CD4-positive, alpha-beta T cell treated with Interleukin-12 subunit alpha and Interleukin-12 subunit beta, for 1 hour (primary cell): ENCODE measurements at places on chromosomes 2 and 18.
A peak's percentile ranks its signal among the peaks of the same experiment; 100 is the strongest.

GRCh38 chr2:129777146-129777545 is 202.3 kb upstream of the RAB6C start:
- DNase-seq = no peak

DNA sequence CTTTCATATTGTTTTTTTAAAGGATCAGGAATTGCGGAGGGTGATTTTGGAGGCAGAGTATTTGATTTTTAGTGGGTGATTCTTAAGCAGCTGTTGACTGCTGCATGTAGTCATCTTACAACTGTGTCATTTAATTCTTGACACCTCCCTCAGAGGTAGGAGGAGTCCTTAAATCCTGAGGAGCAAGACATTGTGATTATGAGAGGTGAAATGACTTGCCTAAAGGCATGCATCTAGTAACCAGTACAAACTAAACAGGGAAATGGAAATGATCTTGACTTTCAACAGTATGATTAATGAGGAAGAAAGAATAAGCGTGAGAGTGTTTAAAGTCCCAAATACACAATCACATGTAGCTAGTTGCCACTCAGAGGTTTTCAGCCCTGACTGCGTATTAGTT is 440.7 kb downstream of the THSD7B start:
- DNase-seq = no peak

- DNase-seq = no peak
Observed at GRCh38 chr2:36172824-36173223, 182.8 kb upstream of the CRIM1 start.

- DNase-seq = no peak
Observed at GRCh38 chr18:71431689-71432088, 1112.5 kb downstream of the CBLN2 start.

GRCh38 chr2:39851651-39852110 is 72.6 kb upstream of the THUMPD2 start:
- no peak for DNase-seq

DNA sequence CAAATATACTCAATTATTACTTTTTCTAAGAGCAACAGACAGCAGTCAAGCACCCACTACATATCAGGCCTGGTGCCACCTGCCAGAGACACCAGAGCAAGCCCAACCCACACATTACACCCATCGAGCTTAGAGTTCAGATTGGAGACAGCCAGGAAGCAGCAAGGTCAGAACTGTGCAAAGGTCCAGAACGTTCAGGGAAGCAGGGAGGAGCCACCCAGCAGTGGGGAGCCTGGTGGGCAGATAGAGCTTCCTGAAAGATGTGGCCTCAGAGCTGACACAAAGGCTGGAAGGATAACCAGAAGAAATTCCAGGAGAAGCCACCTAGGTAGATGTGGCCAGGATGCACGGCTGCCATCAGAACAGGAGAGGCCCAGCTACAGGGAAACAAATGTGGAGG is 440.5 kb upstream of the ID2 start:
- DNase-seq = no peak

DNA sequence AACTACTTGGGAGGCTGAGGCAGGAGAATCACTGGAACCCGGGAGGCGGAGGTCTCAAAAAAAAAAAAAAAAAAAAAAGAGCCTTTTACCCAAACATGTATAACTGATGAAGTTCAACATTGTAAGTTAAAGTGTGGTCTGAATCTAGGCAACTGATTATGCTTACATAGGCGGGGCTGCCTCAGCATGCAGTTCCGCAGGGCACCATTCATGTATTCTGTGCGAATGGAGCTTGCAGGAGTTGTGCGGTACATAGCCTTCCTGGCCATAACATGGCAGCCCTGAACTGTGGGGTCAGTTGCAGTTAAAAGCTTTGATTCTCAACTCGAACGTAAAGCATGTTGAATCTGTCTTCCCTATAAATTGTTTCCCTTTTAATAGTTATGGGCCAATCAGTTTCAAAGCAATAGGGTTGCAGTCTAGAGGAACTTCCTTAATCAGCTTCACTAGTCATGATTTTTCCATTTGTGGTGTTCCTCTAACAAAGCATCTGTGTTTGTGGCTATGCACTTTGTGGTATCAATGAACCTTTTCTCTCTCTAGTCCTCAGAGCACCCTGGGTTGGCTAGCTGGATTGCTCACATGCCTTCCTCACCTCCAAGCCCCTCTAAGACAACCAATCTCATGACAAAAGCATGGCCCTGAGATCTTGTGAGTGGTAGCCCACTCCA is 30.6 kb upstream of the CEP68 start:
- no peak for DNase-seq

DNA sequence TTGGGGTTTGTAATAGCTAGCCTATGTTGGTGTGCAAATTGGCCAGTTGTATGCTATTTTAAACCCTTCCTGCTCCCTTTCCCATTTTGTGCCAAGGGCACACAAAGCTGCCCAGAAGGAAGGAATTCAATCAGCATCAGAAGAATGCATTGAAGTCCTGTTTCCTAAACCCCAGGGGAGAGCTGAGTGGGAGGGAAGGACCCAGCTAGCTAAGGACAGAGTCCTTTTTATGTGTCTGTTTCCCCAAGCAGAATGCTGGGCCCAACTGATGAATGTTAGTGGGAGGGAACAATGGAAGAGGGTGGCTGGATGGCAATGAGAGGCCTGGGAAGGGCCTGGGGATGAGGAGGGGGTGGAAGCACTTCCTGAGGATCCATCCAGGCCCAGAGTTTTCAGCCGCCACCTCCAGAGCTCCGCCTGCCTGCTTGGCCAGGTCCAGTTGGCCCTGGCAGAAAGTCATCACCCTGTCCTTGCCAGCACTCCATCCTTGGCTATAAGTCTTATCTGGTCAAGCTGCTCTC is 32.7 kb downstream of the MEX3C start:
- no peak for DNase-seq

DNA sequence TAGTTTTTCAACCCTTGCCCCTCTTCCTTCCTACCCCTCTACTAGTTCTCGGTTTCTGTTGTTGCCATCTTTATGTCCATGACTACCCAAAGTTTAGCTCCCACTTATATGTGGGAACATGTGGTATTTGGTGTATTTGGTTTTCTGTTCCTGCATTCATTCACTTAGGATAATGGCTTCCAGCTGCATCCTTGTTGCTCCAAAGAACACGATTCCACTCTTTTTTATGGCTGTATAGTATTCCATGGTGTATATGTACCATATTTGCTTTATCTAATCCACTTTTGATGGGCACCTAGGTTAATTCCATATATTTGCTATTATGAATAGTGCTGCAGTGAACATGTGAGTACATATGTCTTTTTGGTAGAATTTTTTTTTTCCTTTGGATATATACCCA is 20.6 kb upstream of the DSC1 start:
- no peak for DNase-seq

DNA sequence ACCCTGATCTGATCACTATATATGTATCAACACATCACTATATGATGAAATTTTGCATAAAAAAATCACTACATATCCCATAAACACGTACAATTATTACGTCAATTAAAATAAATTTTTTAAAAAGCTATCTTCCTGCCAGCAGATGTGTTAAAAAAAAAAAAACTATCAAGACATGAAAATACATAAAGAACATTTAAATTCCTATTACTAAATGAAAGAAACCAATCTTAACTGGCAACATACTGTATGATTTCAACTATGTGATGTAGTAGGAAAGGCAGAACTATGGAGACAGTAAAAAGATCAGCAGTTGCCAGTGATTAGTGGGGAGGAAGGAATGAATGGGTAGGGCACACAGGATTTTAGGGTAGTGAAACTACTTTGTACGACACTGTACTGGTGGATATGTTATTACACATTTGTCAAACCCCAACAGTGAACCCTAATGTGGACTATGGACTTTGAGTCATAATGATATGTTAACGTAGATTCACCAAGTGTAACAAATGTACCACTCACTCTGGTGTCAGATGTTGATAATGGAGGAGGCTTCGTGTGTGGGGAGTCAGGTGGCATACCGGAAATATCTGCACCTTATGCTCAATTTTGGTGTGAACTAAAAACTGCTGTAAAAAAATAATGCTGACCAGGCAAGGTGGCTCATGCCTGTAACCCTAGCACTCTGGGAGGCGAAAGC is 27.4 kb downstream of the USP34 start:
- DNase-seq = no peak

GRCh38 chr2:236404346-236404745 is 140.1 kb upstream of the ASB18 start:
- DNase-seq = no peak

GRCh38 chr2:233440714-233441113 is 86.4 kb downstream of the DGKD start:
- no peak for DNase-seq

GRCh38 chr2:23320058-23320457 is 64.9 kb upstream of the KLHL29 start:
- no peak for DNase-seq

DNA sequence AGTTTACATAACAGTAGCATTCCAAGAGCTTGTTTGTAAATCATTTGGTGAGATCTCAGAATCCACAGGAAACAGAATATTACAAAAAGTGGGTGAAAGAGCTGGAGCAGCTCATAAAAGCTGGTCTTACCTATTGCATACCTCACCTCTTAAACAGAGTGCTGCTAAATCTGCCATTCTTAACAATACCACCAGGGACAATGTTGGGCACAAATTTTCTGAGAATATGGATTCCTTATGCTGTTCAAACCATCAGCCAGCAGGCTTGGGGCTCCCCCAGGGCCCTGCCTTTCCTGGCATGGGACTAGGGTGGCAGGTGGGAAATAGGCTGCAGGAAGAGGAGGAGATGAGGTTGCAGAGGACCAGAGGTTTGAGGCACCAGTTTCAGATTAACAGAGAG is 55.6 kb downstream of the TGFA start:
- no peak for DNase-seq

DNA sequence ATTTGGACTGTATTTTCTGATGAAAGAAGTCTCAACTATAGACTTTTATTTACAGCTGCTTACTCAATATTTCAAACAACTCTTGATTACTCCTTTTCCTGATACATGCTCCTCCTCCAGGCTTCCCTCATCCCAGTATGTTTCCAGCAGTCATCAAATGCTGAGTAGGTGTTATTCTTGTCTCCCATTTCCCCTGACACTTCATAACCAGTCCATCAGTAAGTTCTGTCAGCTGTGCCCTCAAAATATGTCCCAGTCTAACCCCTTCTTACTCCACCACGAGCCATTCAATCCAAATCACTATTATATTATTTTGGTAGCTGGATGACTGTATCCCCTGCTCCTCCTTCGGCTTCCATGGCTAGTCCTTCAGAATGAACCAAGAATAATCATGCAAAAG is 189.1 kb upstream of the DTNA start:
- DNase-seq = no peak

GRCh38 chr2:178197791-178198190 is 3.5 kb downstream of the OSBPL6 start:
- DNase-seq = no peak

DNA sequence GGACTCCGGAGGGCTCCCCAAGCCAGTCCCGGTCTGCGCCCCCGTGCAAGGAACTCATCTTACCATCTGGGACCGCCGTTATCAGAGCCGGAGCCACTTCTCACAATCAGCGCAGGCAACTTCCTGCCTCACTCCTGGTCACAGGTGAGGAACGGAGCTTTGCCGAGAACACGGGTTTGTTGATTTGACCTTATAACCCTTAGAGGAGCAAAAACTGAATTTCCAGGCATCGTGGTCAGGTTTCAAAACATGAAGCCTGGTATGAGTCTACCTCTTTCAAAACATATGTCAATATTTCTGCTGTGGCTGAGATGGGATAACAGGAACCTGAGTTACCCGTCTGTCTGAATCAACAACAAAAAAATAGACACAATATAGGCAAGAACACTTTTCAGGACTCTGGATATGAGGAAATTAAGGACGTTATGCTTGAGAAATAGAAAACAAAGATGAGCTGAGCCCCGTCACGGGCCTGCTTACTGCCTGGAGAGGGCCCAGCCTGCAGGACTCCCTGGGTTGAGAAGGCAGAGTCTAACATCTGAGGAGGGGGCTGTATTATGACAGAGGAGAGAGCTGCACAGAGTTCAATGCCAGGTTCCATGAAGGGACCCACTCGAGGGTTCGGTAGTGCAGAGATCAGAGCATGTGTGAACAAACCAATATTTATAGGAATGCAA is 148.7 kb downstream of the NDUFA10 start:
- no peak for DNase-seq

DNA sequence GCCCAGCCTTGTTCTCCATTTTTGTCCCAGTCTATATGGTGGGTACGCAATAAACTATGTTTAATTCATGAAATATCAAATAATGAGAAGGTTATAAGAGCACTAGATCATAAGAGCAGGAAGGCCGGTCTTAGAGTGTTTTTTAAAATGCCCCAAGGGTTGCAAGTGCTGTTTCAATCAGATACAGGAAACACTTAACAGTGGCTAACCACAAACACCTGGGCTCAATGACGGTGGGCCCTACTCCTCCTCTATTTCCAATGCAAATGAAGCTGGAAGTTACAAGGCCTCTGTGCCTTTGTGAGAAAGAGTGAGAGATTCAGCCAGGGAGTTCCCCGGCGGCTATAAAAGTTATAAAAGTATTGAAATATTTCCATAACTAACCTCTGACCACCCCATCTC is 18.9 kb upstream of the WDR33 start:
- DNase-seq = peak; percentile 71

GRCh38 chr2:128196471-128196931 is 105.5 kb downstream of the UGGT1 start:
- DNase-seq = no peak

- no peak for DNase-seq
Observed at GRCh38 chr18:55500316-55501086, 87.5 kb downstream of the TCF4 start.

DNA sequence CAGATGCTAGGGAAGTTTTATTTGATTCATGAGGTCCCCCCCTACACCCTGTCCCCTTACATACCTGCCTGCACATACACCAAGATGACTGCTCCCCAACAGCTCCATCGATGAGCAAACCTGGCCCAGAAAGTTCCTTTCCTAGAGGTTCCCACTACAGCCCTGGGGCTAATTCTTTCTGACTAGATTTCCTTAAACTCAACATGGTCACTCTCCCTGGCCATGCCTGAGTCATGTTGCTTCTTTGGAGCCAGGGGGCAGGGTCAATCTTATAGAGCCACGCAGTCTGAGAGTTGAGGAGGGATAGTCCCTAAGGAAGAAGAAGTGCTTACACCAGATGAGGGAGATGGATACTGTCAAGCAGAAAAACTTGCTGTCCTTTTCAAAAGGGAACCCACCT is 67.7 kb upstream of the GLI2 start:
- no peak for DNase-seq

DNA sequence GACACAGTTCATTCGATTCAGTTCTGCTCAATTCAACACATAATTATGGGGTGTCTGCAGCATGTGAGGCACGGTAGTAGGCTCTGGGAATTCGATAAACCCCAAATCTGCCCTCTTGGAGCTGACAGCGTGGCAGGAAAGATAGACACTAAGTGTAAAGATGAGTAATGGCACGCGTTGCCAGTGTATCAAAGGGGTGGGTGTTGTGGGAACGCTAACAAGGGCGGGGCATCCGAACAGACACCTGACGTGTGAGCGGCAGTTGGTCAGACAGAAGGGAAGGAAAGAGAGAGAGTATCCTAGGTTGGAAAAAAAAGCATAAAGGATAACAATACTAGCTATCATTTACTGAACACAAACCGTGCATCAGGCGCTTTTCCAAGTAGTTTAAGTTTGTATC is 125.7 kb upstream of the HAAO start:
- DNase-seq = no peak

- DNase-seq = peak; percentile 41
Observed at GRCh38 chr18:80159713-80160636, 50.9 kb downstream of the ADNP2 start.

- no peak for DNase-seq
Observed at GRCh38 chr2:37000318-37000717, 34.0 kb upstream of the STRN start.
